ENCODE measurements at places on chromosomes 12 and 14.

DNA sequence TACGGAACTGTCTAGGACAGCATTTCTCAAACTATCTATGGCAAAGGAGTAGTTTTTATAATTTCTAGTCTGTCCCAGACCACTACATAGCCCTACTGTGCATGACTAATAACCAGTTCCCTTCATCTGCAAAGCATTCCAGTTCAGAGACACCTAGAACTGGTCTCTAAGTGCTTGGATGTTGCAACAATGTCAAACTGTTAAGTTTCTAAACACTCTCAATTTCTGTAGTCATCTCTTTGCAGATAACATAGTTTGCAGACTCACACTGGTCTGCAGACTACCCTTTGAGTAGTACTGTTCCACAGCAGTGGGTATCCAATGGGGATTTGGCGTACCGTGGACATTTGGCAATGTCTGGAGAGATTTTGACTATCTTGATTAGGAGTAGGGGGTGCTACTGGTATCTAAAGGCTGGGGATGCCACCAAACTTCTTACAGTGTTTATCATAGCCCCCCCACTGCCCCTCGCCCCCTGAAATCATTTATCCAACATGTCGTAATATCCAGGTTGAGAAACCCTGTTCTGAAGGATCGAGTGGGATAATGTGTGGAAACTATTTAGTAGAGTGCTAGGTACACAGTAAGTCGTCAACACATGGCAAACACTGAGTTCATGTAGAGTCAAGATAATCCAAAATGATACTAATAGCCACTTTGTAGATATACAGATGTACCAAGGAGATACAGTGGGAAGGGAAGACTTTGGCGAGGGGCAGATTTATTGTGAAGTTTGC is 1.7 kb downstream of the C12orf76 start:
- no peak for DNase-seq

- peak; percentile 82 for DNase-seq
Measured at GRCh38 chr12:57149245-57149900, 2.0 kb upstream of the LRP1-AS start.

DNA sequence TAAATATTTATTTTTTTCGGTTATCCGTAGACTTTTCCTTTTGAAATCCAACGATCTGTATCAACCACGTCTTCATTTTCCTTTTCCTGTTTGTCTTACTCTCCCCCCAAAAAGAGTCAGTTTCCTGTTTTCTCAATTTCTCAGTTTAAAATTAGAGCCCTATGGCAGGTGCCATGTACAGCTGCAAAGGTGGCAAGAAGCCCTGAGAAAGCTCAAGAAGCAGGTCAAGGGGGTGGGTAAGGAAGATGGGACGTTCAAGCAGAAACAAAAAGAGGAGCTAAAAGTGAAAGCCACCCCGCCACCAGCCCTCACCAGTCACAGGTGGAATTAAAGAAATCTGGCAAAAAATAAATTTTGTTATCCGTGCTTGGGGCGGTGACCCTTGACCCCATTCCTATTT is 26.7 kb downstream of the SLC35E3 start:
- DNase-seq, result no peak

GRCh38 chr14:95193081-95193480 is 35.8 kb upstream of the DICER1 start:
- DNase-seq, result no peak

DNA sequence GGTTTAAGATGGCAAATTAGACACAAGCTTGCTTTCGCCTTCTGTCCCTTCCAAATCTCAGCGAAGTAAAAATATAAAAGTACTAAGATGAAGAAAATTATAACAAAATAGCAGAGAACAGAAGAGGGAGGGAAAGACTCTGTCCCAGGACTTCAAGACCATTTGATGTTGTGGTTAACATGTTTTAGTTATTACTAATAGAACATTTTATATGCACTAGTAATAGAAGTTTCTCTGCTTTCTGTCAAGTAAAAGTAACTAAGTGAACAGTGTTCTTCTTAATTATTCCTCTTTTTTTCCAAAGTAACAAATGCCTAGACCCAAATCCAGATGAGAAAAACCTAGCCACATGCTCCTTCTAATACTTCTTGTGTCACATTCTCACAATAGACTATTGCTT is 85.1 kb upstream of the DAAM1 start:
- DNase-seq, result no peak

DNA sequence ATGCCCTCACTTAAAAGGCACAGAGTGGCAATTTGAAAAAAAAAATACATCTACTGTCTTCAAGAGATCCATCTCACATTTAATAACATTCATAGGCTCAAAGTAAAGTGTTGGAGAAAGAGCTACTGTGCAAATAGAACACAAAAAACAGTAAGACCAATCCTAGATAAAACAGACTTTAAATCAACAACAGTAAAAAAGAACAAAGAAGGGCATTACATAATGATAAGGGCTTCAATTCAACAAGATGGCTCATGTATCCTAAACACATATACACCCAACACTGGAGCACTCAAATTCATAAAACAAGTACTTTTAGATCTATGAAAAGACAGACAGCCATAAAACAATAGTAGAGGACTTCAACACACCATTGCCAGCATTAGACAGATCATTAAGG is 93.6 kb upstream of the PCED1B start:
- no peak for DNase-seq

DNA sequence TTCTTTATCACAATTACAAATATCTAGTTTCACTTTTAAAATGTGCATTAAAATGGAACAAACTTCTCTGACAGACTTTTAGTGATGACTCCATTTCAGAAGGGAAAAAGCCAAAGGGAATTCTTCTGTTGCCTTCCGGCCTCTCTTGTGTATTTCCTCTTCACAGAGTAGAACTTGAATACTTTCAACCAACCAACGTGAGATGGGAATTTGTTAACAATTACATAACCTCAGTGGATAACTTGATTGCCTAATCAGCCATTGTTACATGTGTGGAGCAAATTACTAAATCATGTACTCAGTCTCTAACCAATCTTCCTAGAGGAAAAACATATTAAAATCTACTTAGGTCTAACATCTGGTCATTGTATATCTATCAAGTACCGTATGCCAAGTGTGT is 291.1 kb downstream of the SYT1 start:
- no peak for DNase-seq

- no peak for DNase-seq
Measured at GRCh38 chr12:16756833-16757555, 151.0 kb upstream of the LMO3 start.

DNA sequence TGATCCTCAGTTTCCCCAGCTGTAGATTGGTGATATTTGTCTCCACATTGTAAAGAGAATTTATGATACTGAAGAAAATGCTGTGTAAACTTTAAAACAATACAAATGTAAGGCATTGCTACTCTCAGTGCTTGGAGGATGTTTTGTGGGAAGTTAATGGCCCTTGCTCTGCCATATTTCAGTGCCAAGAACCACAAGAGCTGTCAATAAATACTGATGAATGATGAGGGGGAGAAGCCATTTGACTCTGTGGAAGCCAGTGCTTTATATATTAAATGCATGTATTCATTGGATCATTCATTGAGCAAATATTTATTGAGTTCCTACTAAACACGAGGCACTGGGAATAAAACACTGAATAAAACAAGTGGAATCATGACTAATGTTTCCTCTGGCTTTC is 30.8 kb downstream of the CACNA1C start:
- DNase-seq, result no peak

DNA sequence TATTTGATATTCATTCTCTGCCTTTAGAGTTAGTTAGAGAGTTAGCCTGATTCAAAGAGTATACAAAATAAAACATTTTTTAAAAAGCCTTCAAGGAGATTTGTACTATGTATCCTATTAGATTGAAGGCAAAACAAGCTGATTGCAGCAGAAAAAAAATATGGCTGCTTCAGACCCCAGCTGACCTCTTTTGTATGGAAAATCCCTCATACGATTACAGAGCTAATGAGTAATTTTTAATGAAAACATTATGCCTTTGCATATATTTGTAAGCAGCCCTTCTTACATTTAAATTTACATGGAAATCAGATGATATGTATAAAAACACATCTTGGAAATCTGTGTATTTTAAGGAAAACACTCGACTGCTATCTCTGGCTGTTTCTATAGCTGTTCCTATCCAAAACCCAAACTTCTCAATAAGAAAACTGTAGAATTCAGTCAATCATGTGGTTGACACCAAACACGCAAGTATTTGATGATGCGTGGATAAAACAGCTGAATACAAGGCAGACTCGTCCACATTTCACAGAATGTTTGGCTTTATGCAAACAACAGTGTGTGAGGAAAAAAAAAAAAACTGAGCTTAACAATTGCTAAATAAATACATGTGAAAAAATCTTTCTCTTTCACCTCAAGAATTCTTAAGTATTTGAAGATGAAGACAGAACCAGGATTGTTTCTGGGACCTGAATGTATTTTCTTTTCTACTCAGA is 275.3 kb downstream of the EGLN3 start:
- DNase-seq, result no peak

- DNase-seq, result no peak
Measured at GRCh38 chr12:50043854-50044253, 13.5 kb upstream of the ASIC1 start.

DNA sequence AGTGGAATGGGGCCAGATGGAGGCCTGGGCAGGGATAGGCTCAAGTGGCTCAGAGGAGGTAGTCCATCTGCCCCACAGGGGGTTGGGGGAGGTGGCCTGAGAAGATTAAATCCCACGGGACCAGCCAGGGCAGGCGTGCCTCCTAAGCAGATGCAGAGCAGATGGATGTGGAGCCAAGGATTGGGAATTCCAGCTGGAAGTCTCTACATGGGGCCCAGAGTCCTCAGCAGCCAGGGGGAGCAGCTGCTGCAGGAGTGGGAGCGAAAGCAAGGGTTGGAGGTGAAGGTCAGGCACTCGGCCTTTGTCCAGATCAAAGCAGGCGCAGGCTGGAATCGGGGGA is 42.4 kb upstream of the VRK1 start:
- no peak for DNase-seq

GRCh38 chr14:103521951-103522563 is 573 bp downstream of the CKB start:
- DNase-seq, result no peak

GRCh38 chr14:82224610-82225009 is 691.0 kb upstream of the SEL1L start:
- DNase-seq, result no peak

GRCh38 chr12:12745576-12746211 is 28.5 kb downstream of the CDKN1B start:
- no peak for DNase-seq

Measured in colonic mucosa (tissue), 4 donors.